CD4-positive, alpha-beta T cell treated with Interferon gamma for 1 hour (primary cell): ENCODE measurements at places on chromosomes 5 and 9.

GRCh38 chr9:22157276-22157675 lies 148.2 kb upstream of the CDKN2B start:
- no peak for DNase-seq

GRCh38 chr5:13913962-13914361 lies 30.5 kb downstream of the DNAH5 start:
- DNase-seq: no peak

- no peak for DNase-seq
Observed at GRCh38 chr5:14327624-14328023, 184.5 kb downstream of the TRIO start.

- no peak for DNase-seq
Observed at GRCh38 chr5:2282034-2282690, 399.4 kb upstream of the IRX4 start.

- no peak for DNase-seq
Observed at GRCh38 chr5:96537386-96537785, 104.3 kb upstream of the PCSK1 start.

DNA sequence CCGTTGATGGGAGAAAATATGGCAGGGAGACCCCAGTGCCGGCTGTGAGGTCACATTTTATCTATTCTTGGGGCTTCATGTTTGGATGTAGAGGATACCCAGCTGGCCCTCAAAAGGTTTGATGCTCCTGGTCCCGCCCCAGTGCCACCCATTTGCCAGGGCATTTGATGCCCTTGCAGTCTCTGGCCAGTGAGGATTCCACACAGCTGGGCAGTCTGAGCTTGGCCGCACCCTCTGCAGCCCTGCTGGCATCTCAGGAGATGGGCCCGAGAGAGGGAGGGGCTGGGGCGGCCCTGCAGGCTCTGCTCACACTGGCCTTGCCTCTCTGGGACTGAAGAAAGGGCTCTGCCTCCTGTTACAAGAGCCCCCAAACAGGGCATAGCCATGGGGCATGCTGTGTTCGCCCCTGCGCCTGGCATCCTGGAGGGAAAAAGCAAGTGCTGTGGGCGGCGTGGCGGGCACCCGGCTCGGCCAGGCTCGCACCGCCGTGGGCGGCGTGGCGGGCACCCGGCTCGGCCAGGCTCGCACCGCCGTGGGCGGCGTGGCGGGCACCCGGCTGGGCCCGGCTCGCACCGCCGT lies 27.6 kb downstream of the ADAMTSL2 start:
- no peak for DNase-seq

DNA sequence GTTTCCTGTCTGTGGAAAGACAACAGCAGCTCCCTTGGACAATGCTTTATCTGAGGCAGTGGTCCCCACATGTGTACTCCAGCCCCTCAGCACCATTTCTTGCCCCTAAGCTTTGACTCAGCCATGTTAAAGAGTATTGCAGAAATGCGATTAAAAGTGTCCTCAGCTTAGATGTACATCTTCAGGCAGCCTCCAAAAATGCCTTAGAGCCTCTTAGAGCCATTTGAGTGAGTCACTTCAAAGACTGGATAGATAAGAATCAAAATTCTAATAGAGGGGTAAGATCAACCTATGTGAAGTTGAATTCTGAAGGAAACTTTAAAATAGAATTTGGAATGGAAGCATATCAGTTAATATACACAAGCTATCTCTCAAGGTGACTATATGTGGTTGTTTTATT lies 296.3 kb downstream of the ADAMTS6 start:
- DNase-seq: no peak

DNA sequence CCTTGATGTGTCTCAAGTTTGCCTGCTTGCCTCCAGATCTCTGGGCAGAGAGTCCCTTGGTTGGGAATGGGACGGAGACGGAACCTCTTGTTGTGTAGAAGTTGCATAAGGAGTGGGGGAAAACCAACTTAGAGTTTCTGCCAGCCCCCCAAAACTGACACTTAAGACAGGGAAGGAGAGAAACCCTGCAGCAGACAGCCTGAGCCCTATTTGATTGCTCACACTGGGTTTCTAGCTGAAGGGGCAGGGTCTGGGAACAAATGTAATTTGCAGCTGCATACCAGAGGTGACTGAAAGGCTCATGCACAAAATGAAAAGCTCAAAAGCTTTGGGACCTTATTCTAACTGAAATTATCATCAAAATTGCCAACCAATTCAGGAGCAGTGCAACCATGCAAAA lies 254.5 kb downstream of the RASEF start:
- DNase-seq: no peak

- no peak for DNase-seq
Observed at GRCh38 chr5:133428072-133428660, 184.2 kb downstream of the FSTL4 start.

GRCh38 chr9:37575921-37576721 lies at the start of gene FBXO10:
Gene FBXO10, minus strand, starts transcription at chr9:37576380. Its CDS starts 34,612 bp downstream, at chr9:37541768.
- peak; percentile 38 for DNase-seq

- DNase-seq: no peak
Observed at GRCh38 chr5:154324033-154324432, 121.8 kb upstream of the SAP30L start.

DNA sequence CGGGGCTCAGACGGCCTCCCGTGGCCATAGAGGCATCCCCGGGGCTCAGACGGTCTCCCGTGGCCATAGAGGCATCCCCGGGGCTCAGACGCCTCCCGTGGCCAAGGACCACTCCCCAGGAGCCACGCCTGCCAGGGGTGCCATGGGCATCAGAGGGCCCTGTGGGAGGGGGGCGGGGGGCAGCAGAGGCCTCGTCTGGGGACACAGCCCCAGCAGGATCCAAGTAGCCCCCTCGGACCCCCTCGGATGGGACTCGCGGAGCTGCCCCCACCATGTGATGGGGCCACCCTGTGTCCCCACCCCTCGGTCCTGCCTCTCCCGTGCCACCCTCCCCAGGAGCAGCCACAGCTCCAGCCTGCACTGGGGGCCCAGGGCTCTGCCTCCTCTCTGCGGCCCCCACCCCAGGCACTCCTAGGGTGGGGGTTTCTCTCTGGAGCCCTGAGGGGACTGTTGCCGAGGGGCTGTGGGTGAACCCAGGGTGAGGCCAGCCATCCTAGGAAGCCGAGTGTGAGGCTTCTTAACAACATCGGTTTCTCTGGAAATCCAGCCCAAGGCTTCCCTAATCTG lies 2.5 kb downstream of the ENTPD8 start:
- no peak for DNase-seq

DNA sequence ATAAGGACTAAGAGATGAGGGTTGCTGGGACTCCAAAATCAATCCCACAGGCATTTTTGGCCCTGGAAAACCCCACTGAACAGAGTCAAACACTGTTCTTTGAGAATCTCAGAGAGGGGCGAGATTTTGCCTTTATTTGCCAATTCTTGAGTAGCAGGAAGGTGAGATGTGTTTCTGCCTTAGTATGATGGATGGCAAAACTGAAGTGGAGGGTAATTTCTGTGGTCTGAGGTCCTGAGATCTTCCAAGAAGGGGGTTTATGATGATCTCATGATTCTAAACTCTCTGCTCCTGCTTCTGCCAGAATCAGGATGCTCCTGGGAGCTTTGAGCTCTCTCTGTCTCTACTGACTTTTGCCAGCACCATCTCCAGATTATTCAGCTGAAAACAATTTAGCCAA lies 174.8 kb upstream of the CLINT1 start:
- no peak for DNase-seq

DNA sequence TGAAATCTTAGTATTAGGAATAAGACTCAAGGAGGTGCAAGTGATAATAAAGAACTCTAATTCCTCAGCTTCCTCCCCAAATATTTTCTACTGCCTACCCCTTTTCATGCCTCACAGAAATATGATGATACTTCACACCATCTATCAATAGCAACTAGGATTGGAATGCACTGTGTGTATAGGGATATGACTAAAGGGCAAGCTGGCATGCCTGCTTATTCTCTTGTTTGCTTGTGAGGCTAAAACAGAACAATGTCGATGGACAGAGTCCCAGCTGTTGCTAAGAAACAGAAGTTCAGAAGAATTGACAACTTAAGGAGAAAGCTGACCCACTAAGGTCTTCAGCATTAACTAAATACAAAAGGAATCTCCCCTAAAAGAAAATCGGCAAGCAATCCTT lies 9.7 kb upstream of the CHD1 start:
- DNase-seq: no peak

GRCh38 chr9:112174965-112175795 lies at the start of gene SUSD1:
Gene SUSD1, minus strand, starts transcription at chr9:112175297. Its CDS starts 62 bp downstream, at chr9:112175235.
- DNase-seq: peak; percentile 42

DNA sequence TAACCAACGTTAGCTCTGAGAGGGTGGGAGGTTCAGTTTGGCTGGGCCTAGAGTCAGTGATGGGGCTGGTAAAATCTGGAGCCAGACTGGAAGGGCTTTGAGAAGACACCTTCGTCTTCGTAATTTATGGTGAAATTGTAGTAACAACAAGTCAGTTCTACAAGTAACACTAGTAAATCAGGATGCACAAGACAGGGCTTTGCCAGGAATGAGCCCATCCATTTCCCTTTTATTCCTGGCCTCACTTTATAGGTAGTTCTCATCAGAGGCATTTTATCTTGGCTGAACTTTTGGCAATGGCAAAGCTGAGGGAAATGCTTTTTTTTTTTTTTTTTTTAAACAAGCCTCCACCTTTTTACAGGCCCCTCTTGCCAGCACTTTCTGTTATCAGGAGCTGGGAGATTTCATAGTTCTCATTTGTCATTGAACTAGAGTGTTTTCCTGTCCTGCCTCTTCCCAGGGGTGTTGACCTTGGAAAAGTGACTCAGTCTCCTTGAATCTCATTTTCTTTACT lies 110.5 kb upstream of the KLF4 start:
- DNase-seq: no peak

GRCh38 chr9:20481437-20481836 lies 140.9 kb downstream of the MLLT3 start:
- no peak for DNase-seq

DNA sequence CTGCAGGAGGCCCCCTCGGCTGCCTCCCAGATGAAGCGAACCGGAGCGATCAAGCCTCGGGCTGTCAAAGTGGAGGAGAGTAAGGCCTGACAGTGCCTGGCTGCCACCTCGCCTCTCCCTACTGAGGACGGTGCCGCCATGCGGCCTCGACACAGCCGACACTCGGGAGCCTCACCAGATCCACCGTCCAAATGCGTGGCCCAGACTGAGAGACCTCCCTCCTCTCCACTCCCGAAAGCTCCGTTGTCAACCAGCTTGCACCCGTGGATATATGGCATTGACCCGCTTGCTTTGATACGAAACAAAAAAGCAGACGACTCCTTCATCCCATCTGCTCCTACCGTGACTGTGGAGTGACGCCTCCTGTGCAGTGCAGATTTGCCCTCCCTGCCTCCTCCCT lies 6.9 kb upstream of the POMT1 start:
- DNase-seq: no peak

DNA sequence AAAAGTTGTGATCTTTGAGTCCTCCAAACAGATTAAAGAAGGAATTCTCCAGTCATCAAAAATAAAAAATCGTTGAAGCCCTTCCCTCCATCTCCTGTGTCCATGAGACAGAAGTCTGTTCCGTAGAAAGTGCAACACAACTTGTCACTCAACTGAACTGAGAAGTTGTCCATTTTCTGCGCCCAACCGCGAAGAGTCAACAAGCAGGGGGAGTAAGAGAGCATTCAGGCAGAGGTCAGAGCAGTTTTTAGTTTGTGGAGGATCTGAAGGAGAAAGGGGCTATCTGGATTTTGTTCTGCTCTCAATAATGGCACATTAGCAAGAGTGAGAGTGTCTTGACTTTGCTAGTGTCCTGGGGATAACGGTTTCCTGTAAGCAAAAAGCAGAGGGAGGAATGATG lies 303.9 kb downstream of the ICE1 start:
- DNase-seq: no peak

- DNase-seq: no peak
Observed at GRCh38 chr5:5983261-5983980, 394.9 kb downstream of the MED10 start.

DNA sequence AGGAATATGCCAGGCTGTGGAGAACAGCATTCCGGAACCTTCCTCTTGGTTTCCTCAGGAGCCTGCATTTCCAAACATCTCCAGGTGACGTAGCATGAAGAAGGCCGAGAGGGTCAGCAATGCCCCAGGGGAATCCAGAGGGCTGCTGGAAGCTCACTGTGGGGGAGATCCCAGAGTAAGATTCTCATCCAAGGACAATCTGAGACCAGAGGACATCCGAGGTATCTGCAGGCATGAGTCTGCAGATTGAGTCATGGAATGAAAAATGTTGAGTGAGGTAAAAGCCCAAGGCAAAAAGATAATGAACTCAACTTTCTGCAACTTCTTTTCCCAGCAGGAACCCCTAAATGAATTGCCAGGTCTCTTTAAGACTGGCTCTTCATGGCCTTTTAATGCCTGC lies 73.5 kb downstream of the KIF4B start:
- DNase-seq: no peak
